ENCODE measurements at places on chromosomes 2 and 18.

GRCh38 chr2:108553209-108553919 is 19.1 kb downstream of the LIMS1 start:
- DNase-seq: no peak

DNA sequence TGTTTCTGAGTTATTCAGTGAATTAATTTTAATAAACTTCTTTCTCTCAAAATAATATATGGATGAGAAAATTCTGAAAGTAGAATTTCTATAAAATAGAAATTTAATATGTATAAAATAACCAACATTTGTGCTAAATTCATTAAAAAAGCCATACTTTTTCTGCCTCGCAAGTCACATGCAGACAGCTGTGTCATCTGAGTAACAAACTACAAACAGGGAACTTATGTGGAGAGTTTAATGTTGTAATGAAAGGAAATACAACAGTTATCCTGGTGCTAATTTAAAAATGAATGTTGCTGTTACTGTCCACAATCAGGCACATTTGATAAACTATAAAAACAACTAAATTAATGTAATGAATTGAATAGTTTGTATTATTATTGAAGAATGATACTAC is 22.2 kb downstream of the RMDN2 start:
- DNase-seq: no peak

GRCh38 chr18:59009846-59010245 is 129.8 kb upstream of the SEC11C start:
- no peak for DNase-seq

- DNase-seq: no peak
These were observed 13.2 kb downstream of the BMP10 start for GRCh38 chr2:68857855-68858456.

DNA sequence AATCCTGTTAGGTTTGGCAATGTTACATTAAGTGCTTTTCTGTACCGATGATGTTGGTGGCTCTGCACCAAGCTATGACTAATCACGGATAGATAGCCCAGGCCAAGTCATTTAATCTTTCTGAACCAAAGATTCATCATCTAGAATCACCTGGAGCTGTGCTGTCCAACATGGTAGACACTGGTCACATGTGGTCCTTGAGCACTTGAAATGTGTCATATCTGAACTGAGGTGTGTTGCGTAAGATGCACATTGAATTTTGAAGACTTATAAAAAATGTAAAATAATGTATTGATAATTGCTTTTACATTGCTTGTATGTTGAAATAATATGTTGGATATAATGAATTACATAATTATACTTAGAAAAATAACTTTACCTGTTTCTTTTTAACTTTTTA is 39.8 kb upstream of the NXPH2 start:
- no peak for DNase-seq

GRCh38 chr2:77028032-77028600 is 494.1 kb downstream of the LRRTM4 start:
- DNase-seq: no peak

- no peak for DNase-seq
These were observed 116.7 kb downstream of the TNS1 start for GRCh38 chr2:217886091-217886490.

DNA sequence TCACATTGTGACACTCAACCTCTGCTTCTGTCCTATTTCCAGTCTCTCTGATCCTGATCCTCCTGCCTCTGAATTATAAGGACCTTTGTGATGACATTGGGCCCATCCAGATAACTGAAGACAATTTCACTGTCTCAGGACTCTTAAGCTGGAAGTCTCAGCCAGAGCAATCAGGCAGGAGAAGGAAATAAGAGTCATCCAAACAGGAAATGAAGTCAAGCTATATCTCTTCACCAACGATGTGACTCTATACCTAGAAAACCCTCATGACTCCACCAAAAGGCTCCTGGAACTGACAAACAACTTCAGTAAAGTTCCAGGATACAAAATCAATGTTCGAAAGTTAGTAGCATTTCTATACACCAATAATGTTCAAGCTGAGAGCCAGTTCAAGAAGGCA is 29.3 kb upstream of the TWIST2 start:
- no peak for DNase-seq

- DNase-seq: no peak
These were observed 27.7 kb upstream of the IER3IP1 start for GRCh38 chr18:47203626-47204464.

GRCh38 chr18:5275872-5276271 is 19.7 kb downstream of the ZBTB14 start:
- no peak for DNase-seq

GRCh38 chr2:234393354-234393753 is 103.5 kb downstream of the ARL4C start:
- DNase-seq: no peak

- no peak for DNase-seq
These were observed 8.7 kb downstream of the SP140 start for GRCh38 chr2:230234122-230234722.

- DNase-seq: no peak
These were observed 81.8 kb upstream of the HPCAL1 start for GRCh38 chr2:10220902-10221391.

DNA sequence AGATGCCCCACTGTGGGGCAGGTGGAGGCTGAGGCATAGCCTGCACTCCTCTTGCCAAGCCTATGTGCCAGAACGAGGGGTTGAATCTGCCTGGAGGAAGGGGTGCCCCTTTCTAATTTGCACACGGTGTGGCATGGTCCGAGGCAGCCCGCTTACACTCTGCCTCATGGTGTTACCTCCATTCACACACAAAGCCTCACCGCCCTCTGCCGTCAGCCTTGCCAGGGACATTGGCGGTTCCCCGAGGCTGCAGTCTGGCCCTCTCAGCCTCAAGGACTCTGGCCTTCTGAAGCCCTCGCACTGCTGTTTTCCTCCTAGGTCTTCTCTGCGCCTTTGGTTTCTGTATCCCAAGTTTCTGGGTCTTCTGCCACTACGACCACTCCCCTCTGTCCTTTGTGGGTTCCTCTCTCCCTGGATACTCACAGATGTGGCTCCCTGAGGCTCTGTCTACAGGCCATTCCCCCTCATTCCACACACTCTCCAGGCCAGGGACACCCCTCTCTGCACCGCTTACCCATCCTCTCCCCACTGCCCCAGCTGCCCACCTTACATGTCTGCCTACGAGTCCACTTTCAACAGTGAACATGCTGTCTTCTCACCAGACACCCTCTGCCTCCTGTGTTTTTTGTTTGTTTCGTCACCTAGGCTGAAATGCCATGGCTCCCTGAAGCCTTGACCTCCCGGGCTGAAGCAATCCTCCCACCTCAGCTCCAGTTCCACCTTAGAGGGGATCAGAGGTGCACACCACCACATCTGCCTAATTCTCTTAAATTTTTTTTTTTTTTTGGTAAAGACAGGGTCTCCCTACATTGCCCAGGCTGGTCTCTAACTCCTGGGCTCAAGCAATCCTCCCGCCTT is 7.9 kb upstream of the ASPRV1 start:
- no peak for DNase-seq

- DNase-seq: no peak
These were observed 289.3 kb upstream of the TANK start for GRCh38 chr2:160870729-160871465.

GRCh38 chr18:48902023-48902855 is 48.5 kb downstream of the SMAD7 start:
- DNase-seq: no peak

DNA sequence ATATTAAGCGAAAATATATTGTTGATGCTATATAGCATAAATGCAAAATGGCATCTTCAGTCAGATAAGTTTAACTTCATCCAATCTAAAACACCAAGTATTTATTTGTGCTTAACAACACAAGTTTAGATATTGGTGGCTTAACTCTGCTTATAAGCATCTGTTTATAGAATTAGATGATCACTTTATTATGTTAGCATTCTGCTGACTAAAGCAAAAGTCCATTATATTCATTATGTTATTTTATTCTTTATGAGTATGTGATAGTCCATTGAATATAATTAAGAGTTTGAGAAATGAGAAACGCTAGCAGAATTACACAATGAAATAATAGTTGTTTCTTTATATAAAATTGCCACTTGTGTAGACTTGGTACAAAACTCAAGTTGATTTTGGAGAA is 401.2 kb upstream of the CDH7 start:
- no peak for DNase-seq

DNA sequence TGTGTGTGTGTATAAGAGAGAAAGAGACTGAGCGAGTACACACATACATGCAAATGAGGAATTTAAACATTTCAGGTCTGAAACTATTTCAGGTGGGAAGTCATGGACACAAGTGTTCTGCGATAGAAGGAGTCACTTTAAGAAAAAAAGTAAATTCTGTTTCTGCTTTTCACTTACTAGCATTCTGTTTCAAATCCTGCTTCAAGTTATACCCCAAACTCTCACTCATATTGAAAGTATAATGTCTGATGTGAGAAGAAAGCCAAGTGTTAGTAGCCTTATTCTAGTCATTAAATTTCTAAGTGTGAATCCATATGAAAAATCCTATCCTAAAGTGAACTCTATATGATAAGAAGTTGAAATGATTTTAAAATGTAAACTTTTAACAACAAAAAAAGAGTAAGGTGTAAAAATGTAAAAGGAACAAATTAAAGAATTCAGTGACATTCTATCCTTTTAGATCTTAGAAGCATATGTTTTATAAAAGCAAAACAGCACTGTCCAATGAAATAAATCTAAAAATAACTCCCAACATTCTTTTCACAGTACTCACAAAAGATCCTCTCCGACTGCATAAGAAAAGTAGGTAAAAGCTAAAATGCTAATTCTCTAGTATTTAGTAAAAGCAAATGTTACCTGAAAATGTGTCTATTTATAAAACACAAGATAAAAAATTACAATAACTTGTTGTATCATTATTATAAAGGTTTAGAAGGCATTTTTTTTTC is 570.6 kb downstream of the ZEB2 start:
- DNase-seq: no peak

DNA sequence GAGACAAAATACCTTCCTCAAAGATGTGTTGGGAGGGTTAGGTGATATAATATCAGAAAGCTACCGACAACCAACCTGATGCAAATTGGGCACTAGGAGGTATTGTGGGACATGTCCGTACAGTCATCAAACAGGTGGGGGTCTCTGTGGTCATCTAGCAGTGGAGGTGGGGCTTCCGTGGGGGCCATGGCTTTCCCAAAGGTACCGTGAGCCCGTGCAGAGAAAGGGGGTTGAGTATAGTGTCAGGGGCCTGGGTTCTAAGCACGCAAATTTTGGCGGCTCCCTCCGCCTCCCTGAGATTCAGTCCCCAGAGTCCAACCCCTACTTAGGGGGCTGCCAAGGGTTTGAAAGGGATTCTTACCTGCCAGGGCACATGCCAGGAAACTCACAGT is 32.6 kb downstream of the HJURP start:
- no peak for DNase-seq

DNA sequence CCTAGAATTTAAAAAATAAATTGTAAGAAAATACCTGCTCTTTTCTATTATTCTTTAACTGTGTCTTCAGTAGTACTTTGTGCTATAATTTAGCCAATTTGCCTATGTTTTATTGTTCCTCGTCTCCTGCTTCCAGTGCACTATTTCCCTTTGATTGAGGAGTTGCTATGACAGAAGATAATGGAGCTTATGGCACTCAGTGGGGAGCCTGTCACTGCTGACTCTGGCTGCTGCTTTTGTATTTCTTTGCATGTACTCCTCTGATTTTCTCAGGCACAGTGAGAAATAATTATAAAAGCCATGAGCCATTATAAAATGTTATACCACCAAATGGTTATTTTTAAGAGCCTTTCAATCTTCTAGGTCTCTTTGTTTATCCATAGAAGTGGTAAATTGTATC is 1310.8 kb upstream of the SLC39A10 start:
- DNase-seq: no peak

- DNase-seq: no peak
These were observed 59.4 kb upstream of the CTLA4 start for GRCh38 chr2:203808046-203808750.

DNA sequence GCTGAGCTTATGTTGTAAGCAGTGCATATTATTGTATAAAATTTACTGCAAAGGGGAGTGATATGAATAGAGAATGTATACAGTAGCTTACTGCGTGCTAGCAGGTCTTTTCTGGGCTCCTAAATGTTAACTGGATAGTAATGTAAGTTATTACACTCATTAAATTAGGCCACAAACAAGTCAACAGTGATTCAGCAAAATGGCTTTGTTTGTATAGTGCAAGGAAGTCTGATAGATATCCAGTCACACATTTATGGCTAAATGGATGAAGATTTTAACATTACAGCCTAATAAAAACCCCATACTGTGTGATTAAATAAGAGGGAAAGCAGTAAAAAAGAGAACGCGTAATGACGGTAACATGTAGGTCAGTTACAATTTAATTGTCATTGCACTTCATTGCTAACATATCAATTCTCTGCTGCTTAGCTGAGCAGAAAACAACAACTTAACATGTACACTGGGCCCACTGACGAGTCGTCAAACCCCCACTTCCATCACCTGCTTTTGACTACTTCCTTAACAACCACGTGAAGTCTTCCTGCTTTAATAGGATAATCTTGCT is 665.0 kb upstream of the FANCL start:
- no peak for DNase-seq

- no peak for DNase-seq
These were observed 417.9 kb downstream of the NRXN1 start for GRCh38 chr2:50614056-50614455.

DNA sequence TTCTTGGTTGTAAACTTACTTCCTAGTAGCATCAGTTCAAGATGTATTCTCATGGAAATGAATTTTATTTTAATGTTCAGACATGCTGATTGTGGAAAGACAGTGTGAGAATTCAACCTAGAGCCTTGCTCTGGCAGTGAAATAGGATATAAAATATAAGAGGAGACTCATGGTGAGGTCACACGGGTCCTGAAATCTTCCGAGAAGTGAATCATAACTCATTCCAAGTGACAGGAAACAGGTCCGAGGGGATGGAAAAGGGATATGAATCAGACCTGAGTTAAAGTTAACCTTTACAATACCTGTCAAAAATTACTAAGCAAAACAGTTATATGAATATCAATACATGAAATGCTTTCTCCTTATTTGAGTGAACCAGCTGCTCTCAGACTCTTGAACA is 185.2 kb upstream of the LRRTM1 start:
- no peak for DNase-seq

- DNase-seq: no peak
These were observed 20.4 kb downstream of the REV1 start for GRCh38 chr2:99469394-99469793.

Data from stimulated activated CD8-positive, alpha-beta memory T cell treated with anti-CD3 and anti-CD28 coated beads, Interleukin-4, amount 100 ng/mL, for 4 hours (primary cell).